Stimulated activated CD8-positive, alpha-beta memory T cell treated with anti-CD3 and anti-CD28 coated beads, Interleukin-7, amount 100 ng/mL, for 4 hours (primary cell): ENCODE measurements at places on chromosomes 12 and 14.

GRCh38 chr12:3330976-3331510 is 160.0 kb upstream of the PRMT8 start:
- no peak for DNase-seq

- no peak for DNase-seq
Observed at GRCh38 chr12:55707219-55707671, 459 bp downstream of the ITGA7 start.

GRCh38 chr12:20731274-20731673 is 36.1 kb downstream of the SLCO1C1 start:
- DNase-seq = no peak

DNA sequence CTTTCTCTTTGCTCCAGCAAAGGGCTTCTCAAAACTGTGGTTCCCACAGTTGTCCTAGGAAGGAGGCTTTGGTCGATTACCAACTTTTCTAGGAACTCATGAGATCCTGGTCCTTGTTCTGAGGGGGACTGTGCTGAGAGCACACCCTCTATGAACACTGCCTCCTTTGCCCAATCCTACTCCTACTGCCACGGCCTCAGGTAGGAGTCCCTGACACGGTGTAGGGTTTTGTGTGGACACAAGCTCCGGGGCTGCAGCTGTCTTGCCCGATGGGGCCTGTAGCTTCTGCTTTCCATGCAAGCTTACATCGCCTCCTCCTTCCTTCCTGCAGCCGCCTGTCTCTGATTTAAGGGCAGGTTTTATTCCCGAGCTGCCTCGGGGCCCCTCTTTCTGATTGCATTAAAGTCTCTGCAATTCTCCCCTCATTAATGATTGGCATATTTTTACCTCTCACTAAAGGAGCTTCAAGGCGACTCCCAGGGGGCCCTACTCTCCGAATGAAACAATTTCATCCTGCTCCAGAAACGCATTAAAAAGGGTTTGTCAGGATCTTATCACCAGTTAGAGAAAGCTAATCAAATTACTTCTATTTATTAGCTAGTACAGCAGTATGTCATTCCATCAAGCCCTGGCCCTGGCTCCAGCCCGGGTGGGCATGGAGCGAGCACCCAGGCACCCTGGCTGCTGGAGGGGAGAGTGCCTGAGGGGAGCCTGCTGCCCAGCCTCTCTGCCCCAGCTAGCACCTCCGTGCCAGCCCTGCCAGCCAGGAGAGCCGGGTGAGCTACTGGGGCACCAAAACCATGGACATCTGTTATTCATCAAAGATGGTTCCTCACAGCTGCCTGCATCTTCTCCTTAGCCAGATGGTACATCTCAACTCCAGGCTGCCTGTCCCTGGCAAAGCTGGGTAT is 38.0 kb upstream of the ESRRB start:
- DNase-seq = no peak

DNA sequence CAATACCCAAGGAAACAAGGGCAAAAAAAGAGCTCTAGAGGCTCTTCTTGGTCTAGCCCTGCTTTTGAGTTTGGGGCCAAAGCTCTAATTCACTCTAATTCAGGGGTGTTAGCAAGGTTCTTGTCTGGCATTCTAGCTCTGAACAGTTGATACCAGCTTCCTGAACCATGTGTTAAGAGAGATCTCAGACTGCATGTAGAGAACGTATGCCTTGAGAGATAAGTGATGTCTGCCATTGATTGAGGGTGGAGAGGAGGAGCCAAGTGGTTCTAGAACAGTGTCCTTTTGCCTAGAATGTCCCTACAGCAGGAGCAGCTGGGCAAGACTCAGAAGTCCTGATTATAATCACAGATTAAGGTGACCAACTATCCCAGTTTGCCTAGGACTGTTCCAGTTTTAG is 18.2 kb upstream of the POC1B start:
- no peak for DNase-seq

- DNase-seq = no peak
Observed at GRCh38 chr12:95473231-95473883, 595 bp upstream of the METAP2 start.

DNA sequence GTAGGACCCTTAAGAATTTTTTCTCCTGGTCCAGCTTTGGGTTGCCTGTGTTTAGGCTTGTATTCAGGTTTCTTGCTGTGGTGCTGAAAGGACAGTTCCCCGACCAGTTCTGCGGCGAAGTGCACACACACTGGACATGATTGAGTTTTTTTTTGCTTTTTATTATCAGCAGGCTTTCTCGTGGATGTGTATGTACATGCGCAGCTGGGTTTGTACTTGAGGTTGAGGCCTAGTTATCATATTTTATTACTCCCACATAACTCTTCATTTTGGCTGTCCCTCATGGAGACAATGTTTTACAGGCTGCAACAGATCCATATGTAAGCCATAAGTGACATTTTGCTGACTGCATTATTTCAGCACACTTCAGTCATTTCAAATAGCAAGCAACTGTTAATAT is 2.5 kb downstream of the SCN8A start:
- DNase-seq = no peak

DNA sequence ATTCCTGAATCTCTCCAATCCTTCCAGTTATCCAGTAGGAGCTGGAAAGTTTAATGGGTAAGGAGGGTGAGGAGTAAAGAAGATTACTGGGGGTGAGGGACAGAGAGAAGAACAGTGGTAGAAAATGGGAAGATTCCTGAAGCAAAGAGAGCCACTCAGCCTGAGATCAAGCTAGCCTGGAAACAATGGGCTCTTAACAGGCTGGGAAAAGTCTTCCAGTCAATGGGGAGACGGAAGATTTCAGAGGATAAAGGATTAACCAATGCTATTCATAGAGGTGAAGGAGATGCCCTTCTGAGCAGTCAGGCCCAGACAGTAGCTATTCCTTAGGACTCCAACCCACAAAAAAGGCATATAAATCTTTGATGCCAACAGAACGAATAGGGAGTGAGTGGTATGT is 14.8 kb downstream of the GDF11 start:
- DNase-seq = no peak

DNA sequence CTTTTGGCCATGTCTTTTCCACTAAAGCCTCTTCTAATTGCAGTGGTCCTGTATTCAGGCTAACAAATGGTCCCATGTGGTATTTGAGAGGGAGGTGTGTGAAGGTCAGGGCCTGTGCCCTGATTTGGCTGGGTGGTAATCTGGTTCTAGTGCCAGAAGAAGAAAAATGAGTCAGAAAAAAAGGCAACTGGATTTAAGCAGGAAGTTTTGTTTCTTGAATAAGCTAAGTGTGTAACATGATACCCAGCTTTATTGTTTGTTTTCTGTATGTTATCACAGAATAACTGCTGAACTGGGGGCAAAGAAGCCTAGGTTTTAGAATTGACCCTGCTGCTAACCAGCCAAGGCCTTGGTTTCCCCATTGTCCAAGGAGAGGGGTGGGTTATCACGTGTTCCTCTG is 134.0 kb downstream of the ANO6 start:
- no peak for DNase-seq

DNA sequence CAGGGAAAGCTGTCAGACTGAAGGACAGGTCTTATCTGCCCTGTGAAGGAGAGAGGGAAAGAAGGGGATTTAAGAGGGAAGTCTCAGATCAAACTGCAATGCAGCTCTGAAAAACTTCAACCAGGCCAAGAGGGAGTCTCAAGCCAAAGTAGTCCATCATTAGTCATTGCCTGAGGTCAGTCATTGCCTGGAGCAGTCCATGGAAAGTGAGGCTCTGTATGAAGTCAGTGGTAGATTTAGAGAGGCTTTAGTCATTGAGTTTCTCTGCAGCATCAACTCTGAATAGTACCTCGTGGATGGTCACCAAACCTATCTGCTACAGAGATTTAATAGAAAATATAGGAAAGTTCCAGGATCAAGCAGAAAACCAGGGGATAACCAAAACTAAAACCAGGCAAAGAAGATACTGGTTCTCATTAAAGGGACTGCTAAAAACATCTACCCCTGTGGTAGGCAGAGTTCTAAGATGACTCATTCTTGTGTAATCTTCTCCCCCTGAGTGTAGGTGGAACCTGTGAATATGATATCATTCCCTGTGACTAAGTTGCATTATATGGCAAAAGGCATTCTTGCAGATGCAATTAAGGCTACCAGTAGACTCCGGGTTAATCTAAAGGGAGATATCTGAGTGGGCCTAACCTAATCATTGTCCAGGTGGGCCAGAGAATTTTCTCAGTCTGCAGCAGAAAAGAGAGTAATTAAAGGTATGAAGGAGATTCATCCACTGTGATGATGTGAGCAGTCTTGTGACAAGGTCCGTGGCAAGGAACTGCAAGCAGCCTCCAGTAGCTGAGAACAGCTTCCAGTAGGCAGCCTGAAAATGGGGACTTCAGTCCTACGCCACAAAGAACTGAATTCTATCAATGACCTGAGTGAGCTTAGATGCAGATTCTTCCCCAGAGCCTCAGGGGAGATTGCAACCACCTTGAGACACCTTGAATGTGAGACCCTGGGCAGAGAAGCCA is 123.1 kb downstream of the GALC start:
- no peak for DNase-seq

GRCh38 chr12:112664569-112664968 is 127.0 kb upstream of the RPH3A start:
- DNase-seq = no peak

GRCh38 chr14:101733211-101733610 is 28.3 kb upstream of the PPP2R5C start:
- no peak for DNase-seq

- DNase-seq = no peak
Observed at GRCh38 chr14:62123961-62124360, 361.7 kb downstream of the SNAPC1 start.

DNA sequence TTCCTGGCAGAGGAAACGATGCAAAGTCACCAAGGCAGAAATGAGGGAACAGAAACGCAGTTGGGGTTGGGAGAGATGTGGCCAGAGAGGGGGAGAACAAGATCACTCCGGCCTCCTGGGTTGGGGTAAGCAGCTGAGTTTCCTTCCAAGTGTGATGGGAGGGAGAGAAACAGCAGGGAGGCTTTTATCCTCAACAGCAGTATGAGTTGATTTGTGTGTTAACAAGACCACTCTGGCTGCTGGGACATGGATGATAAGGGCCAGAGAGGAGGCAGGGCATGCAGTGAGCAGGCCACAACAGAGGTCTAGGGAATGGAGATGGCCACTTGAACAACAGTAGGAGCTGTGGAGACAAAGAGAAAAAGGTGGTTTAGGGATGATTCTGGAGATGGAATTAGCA is 66.8 kb downstream of the GLRX5 start:
- no peak for DNase-seq

GRCh38 chr14:31251028-31251958 is 43.7 kb upstream of the HECTD1 start:
- no peak for DNase-seq

- no peak for DNase-seq
Observed at GRCh38 chr12:116142936-116143898, 134.3 kb downstream of the MED13L start.

DNA sequence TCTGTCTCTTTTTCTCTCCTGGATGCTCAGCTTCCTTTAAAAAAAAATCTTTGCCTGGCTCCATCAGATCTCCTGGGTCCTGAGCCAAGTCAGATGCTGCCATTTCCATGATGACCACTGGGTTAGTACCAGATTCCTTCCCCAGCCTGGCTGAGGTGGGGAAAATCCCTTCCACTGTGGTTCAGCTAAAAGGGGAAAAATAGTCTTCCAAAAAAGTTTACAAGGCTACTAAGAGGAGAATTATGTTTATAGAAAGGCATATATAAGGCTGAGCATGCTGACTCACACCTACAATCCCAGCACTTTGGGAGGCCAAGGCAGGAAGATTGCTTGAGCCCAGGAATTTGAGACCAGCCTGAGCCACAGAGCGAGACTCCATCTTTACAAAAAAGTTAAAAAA is 28.4 kb upstream of the GAS2L3 start:
- DNase-seq = no peak

- DNase-seq = no peak
Observed at GRCh38 chr12:5094986-5095385, 51.3 kb downstream of the KCNA5 start.

DNA sequence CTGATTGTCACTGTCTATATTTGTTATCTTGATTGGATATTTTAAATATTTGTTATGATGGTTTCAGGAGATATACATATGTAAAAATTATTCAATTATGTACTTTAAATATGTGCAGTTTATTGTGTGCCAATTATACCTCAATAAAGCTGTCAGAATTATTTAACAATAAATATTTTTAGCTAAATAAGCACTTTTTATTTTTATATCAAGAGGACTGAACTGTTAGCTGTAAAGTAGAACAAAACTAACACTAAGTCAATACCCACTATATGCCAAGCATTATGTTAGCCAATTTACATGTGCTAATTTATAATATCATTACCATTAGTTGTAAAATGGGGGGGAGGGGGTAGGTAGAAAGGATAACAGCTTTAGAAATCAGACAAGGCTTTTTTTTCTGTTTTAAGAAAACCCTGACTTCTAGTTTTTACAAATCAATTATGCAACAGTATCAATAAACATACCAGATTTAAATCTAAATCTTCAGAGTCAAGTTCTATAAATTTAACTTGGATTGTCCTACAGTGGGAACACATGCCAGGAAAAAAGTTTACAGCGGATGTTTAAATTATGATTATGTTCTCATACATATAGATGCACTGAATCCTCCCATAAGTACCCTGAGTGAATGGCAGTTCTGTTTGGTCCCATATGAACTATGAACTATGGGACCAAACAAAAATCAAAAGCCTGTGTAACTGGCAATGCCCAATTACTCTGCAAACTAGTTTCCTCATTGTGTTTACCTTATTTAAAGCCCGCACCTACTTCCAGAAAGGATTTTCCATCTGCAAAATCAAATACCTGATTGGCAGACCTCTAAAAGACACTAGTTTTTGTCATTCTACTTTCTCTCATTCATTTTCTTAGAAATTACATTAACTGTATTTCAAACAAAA is 2.8 kb downstream of the RALGAPA1 start:
- DNase-seq = no peak

- no peak for DNase-seq
Observed at GRCh38 chr12:110005319-110005973, 6.2 kb downstream of the ANKRD13A start.

DNA sequence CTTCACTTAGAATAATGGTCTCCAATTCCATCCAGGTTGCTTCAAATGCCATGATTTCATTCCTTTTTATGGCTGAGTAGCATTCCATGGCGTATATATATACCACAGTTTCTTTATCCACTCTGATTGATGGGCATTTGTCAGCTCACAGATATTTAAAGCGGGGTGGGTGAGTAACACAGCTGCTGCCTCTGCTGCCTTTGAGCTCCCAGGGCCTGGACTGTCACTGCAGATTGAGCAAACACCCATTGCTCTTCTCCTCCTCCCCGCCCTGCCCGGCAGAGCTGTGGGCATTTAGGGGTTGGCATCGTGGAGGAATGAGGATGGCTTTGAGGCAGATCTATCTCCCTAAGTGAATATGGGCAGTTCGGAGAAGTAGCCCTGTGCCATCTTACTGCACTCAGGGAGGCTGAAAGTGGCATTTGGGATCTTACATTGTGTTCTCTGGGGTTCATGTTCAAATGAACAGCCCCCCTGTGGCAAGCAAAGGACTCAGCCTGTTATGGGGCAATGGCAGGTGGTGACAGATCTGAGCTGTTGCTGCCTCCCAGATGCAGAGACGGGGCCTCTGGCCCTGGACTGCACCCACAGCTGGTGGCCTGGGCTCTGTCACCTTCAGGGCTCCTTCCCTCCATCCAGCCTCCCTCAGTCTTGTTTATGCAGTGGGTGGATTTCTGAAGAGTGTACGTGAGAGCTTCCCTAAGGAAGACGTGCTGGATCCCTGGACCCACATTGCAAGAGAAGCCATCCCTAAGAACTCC is 4.9 kb downstream of the RFLNA start:
- DNase-seq = no peak
